Hepatic stellate cell (primary cell): ENCODE measurements at places on chromosomes 5 and 9.

GRCh38 chr5:119166026-119166425 lies 95.1 kb downstream of the DMXL1 start:
- DNase-seq, result no peak

DNA sequence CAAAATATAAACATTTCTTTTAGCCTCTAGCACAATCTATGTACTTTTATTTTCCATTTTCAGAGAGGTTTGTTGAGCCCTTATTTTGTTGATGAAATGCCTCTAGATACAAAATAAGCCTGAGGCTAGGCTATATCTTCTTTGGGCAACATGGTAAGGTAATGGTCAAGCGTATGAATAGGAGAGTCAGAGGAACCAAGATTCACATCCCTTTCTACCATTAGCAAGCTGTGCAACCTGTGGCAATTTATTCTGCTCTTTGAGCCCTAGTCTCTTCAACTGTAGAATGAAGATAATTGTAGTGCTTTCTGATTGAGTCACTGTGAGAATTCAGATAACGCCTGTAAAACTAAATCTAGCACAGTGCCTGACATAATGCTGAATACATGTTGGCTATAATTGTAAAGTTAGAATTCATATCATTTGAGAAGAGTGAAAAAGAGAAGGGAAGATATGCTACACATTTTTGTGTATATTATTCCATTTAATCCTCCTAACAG lies 412.5 kb downstream of the CCDC171 start:
- no peak for DNase-seq

DNA sequence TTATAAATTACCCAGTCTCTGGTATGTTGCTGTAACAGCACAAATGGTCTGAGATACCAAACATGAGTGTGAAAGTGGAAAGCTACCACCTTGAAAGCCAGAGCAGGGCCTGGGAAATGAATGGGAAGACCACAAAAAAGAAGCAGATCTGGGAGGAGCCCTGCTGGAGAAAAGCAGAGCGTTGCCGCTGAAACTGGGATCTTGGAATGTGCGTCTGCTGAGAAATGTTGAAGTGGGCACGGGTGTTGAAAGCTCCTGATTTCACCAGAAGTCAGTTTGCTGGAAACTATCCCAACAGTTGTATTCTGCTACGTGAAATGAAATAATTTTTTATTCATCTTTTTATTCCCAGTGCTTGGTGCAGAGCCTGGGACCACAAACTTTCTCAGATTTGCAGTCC lies 40.0 kb downstream of the NUDT12 start:
- no peak for DNase-seq

GRCh38 chr9:4923580-4924544 lies 61.2 kb upstream of the JAK2 start:
- DNase-seq, result peak; percentile 25

DNA sequence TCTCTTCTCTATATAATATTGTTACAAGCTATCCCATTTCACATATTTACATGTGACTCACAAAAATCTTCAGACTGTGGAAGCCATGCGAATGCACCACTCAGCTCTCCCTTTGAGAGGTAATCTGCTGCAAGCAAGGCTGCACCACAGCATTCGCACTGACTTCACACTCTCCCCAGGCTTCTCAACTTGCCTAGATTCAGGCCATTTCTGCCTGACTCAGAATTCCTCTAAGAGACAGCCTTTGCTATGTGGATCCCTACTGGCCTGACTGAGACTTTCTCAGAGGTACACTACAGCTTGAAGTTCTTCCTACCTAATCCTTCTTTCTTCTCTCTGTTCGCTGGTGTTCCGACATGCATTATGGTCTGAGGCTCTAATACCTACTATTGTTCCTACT lies 21.1 kb upstream of the DMRTA1 start:
- no peak for DNase-seq

GRCh38 chr9:85742597-85742936 lies 813 bp upstream of the AGTPBP1 start:
- peak; percentile 11 for DNase-seq

DNA sequence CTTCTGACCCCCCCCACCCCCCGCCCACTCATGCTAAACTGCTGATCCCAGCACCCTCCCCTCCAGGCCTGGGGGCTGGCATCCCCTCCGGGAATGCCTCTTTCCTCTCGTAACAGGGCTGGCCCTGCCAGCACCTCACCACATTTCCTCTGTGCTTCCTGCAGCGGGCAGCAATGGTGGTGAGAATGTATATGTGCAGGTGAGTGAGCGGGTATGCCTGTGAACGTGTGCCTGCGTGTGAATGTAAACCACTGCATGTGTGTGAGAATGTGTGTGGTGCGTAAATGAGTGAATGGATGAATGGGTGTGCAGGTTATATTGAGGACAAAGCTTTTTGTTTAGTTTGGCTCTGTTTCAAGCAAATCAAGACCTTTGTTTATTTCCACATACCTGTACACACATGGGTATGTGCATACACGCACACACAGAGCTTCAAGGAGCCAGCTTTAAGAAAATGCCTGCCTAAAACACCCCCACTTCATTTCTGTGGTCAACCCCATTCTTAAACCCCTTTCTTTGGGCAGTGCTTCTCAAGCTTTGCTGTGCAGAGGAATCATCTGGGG lies 95.7 kb upstream of the SHB start:
- no peak for DNase-seq

DNA sequence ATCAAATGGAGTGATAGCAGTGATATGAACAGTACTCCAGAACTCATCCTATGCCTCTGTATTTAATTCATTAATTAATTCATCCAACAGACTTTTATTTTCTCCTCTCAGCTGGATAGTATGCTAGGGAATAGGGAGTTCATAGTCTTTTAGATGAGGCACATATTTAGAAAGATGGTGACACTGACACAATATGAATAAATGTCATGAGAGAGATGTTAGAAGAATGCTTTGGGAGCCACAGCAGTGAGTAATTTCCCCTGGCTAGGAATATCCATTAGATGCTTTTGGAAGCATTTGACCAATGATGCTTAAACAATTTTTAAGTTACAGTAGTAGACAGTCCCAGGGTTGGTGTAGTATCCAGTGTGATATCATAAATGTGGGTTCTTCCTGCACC lies 428.7 kb upstream of the SGCD start:
- DNase-seq, result no peak

- DNase-seq, result no peak
Measured at GRCh38 chr5:14767053-14767452, 102.5 kb downstream of the OTULIN start.

- no peak for DNase-seq
Measured at GRCh38 chr5:33857037-33857436, 34.8 kb downstream of the ADAMTS12 start.

DNA sequence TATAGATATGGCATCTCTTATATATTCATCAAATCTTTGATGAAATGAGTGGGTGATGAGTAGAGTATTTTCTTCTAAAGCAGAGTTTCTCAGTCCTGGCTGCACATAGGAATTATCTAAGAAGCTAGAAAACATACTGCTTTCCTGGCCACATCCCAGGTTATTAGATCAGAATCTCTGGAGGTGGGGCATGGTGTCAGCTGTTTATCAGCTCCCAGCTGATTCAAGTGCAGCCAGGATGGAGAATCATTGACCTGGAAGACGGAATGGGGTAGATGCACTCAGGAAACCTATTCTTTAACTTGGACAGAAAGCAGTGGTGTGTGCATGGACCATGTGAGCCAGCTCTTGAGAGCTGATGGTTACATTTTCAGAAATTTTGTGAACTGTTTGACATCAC lies 108.1 kb upstream of the IL6ST start:
- DNase-seq, result no peak

GRCh38 chr5:95630394-95630917 lies 10.6 kb downstream of the GPR150 start:
- no peak for DNase-seq

- DNase-seq, result no peak
Measured at GRCh38 chr5:1411099-1411498, 34.1 kb downstream of the SLC6A3 start.

- no peak for DNase-seq
Measured at GRCh38 chr9:101235105-101235866, 149.5 kb downstream of the BAAT start.

DNA sequence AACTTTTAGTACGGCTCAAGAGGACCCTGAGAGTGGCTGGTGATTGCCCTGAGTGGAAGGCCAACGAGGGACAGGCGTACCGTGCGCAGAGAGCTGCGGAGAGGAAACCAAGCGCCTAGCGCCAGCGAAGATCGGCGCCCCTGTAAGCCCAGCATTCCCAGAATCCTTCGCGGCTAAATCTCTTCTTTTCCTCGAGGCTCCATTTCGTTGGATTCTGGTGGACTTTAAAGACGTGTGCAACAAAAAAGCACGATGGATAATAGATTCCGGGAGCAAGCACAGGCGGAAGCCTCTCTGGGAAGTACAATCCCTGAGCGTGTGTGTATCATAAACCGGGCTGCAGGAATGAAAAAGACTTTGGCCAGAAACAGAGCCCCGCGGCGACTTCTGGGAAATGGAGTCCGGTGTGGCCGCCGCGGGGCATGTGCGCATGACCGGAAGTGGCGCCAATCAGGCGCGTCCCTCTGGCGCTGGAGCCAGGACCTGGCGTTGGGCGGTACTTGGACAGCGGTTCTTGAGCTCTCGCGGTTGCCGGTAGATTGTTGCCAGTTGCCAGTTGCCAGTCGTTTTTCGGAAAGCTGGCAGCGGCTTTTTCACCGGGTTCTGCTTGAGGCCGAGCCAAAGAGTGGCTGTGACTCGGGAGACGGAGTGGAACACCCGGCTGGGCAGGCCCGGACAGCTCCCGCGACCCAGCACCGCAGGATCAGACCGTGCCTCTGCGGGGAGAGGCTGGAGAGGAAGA lies at the start of gene ZNF79:
TSS of gene ZNF79 (plus strand) at position 449 of the 742 bp plus-strand sequence. CDS start 406 bp downstream, outside the sequence.
- DNase-seq, result peak; percentile 98

DNA sequence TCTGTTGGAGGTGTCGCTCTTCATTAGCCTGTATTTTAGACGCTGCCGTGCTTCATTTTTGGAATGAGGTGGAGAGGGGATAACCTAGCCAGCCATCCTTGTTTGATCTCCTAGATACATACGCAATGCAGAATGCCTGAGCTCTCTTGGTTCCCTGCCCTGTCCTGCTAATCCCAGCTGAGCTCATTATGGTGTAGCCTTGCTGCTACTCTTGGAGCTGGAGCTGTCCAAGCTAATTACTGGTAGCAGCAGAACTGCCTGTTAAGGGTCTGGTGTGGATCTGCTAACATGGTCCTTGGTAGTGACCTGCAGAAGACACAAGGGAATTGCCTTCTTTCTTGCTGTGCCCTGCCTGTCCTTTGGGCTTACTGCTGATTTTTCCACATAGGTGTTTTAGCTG lies 207.9 kb downstream of the CNTLN start:
- no peak for DNase-seq

- no peak for DNase-seq
Measured at GRCh38 chr5:25481463-25481862, 836.7 kb upstream of the CDH10 start.

DNA sequence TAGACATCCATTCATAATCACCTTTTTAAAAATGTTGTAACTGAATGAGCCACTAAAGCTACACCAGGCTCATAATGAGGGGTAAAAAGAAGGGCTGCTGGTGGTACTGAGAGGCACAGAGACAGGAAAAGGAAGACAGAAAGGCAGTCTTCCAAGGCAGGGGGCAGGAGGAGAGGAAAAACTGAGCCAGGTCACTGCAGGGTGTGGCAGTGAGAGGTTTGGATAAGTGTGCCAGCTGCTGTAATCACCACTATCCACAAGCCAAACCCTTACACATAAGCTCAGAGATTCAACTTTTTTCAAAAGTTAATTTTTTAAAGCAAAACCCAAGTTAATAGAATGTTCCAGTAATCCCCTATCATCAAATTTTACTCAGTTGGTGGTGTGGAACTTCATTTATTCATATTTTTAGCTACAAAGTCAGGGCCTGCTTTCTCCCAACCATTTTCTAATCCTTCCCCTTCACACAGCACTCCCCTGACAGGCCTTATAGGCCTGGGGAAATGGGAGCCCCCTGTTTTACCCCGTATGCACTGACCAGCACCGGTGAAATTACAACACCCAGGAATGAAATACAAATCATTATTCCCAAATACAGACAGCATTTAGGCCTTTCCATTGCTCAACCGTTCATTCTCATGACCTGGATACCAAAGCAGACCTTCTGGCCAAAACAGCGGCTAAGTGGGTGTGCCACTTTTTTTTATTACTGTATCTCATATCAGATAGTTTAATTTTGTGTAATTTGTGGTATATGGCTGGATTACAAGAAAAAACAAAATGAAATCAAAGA lies 76.3 kb downstream of the EFNA5 start:
- no peak for DNase-seq

GRCh38 chr5:95707055-95707454 lies 24.1 kb upstream of the RHOBTB3 start:
- no peak for DNase-seq

- DNase-seq, result no peak
Measured at GRCh38 chr5:16774806-16775205, 158.0 kb upstream of the RETREG1 start.

DNA sequence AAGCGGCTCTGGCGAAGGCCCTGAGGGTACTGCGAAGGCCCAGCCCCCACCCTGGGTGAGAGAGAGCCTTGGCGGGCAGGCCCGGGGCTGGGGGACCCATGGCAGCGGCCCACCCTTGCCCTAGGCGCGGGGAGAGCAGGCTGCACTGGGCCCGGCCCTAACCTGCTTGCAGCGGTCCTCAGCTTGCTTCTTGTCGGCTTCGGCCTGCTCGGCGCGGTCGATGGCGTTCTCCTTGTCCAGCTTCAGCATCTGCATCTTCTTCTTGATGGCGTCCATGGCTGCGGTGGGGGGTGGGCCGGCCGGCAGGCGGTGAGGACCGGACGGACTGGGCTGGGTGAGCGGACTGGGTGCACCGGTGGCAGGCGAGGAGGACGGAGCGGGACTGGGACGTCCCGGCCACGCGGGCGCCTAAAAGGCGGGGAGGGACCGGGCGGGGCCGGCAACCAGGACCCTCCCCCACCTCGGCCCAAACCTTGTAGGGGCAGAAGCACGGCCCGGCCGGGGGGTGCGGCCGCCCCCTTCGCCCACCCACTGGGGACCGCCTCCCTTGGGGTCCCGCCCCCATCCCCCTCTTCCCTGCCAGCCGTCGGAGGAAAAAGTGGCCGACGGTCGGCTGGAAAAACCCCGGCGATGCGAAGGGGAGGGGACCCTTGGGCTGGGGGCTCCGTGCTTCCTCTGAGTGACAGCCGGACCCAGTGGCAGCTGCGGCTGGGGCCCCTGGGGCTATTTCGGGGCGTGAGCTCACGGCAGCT lies at the start of gene TPM2:
TSS of gene TPM2 (minus strand) at position 384 of the 752 bp plus-strand sequence. CDS start at position 276, 108 bp downstream.
- peak; percentile 92 for DNase-seq

DNA sequence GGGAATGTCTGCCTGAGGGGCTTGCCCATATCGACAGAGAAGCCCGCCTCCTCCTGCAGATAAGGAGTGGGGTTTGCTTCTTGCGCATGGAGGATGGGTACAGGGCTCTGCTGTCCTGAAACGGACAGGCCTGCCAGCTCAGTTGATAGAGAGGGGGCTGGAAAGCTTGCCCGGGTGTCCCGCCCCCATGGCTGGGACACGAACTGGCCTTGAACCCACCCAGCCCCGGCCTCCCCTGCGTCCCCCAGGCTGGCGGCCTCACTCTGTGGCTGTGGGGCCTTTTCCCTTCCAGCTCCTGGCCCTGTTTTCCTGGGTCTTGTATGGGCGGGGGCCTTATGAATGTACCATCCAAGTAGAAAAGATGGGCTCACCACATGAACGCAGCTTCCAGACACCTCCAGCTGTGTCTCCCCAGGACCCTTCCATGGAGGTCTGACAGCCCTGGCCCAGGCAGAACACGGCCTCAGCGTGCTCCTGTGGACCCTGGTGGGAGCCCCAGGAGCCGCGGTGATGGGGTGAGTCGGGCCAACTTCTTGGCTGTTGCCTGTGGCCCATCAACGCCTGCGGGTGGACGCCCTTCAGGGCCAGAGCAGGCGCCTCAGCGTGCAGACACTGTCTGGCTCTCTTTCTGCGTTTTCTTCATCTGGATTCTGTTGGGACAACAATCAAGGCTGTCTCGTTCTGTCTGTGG lies 15.9 kb upstream of the SLC2A6 start:
- no peak for DNase-seq

- DNase-seq, result no peak
Measured at GRCh38 chr5:17357504-17357903, 140.1 kb downstream of the BASP1 start.
